Stimulated activated CD4-positive, alpha-beta T cell treated with anti-CD3 and anti-CD28 coated beads, TNF-alpha, amount 100 ng/mL, for 48 hours (primary cell): ENCODE measurements at places on chromosomes 12 and 14.

GRCh38 chr12:102514696-102515095, 34.3 kb upstream of the IGF1 start:
- no peak for DNase-seq

- DNase-seq: no peak
Measured at GRCh38 chr14:102213984-102214658, 74.4 kb downstream of the WDR20 start.

DNA sequence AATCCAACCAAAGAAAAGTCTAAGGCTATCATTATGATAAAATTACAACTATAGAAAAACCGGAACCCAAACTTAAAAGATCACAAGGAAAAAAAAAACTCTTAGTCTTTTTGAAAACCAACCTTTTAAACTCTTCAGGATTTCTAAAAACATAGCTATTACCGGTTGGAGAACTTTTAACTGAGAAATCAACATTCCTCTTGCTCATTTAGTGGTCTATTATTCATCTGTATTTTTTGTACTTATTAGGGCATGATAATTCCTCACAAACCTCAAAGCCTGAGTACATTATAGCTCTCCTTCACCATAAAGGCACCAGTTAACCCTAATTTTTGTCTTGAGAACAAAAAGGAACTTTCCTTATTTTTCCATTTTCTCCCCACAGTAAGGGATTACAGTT, 10.4 kb downstream of the LUM start:
- no peak for DNase-seq

GRCh38 chr12:52912711-52913430, 8.0 kb upstream of the KRT8 start:
- no peak for DNase-seq
